ENCODE measurements at places on chromosomes 13 and 19.
A peak's percentile ranks its signal among the peaks of the same experiment; 100 is the strongest.

- DNase-seq: no peak
Measured at GRCh38 chr19:41324231-41324702, 14.3 kb downstream of the CCDC97 start.

GRCh38 chr19:54422136-54422535 is 6.9 kb downstream of the TTYH1 start:
- no peak for DNase-seq

GRCh38 chr19:34984287-34984686 is 15.8 kb upstream of the GRAMD1A start:
- DNase-seq: no peak

DNA sequence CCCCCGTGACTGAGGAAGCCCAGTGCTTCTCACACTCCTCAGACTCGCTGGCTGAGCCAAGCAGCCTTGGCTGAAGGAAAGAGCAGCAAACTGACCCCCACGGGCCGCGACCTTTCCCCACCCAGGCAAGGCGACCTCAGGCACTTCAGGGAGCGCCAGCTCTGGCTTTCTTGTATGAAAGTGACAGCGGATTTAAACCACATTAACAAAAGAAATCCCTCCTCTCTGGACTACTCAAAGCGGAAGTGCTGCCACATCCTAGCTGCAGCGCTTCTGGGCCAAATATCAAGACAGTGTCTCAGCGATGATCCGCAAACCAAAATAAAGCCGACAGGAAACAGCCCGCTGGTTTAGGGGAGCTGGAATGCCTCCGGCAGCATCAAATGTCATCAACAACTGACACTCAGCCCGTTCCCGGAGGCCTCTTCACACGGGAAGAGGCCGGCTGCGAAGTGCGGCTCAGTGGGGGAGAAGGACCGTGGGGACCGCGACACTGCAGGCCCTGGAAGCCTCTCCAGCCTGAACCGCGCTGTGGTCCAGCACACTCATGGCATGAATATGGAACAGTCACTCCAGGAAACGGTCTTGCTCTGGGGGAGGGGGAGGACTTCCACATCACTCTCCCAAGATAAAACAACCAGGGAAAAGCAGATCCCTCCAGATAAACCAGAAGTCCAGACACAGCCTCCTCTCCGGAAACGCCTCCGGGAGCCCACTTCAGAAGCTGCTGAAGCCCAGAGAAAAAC is 1.4 kb downstream of the RASA3 start:
- DNase-seq: no peak

GRCh38 chr13:101614491-101614890 is 162.0 kb downstream of the ITGBL1 start:
- no peak for DNase-seq

GRCh38 chr13:89832827-89833226 is 1514.7 kb upstream of the MIR17HG start:
- DNase-seq: no peak

GRCh38 chr19:50147462-50148423 is 15.3 kb downstream of the IZUMO2 start:
- peak; percentile 67 for DNase-seq

- peak; percentile 99 for DNase-seq
Measured at GRCh38 chr19:8513687-8514504, at the start of gene ZNF414. TSS of gene ZNF414 (minus strand) at chr19:8514167. CDS start at chr19:8514046, 121 bp downstream.

DNA sequence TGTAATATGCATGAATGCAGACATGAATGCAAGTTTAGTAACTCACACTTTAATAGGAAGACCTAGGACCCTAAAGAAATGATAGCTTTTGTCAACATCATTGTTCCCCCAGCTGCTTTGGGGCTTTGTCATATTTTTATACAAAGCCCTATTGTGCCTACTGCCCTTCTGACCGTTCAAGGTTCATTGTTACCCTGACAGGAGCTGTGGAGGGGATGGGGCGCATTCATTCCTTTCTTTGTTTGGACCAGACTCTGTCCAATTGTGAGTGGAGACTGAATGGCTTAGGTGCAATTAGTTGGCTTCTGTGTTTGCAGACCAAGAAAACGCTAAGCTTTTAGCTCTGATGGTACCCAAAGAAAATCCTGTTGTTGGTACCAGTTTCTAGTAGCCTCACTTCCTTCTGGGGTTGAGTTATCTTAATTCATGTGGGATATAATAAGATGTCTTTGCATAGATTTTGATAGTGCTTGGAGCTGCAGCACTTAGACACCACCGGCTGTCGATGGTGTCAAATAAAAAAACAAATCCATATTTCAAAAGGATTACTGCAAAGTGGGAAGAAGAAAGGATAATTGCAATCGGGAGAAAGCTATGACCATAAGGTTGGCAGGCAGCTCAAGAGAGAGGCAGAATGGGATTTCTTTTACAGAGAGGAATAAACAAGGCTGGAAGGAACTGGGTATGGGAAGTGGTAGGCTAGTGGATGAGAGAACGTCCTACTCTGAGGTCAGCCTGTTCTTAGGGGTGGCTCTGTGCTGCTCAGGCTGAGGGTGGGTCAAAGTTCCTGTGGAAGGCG is 133.9 kb upstream of the TMTC4 start:
- DNase-seq: no peak

- DNase-seq: no peak
Measured at GRCh38 chr13:74825152-74825937, 656.6 kb downstream of the TBC1D4 start.

GRCh38 chr19:8054169-8054568 is 1.6 kb downstream of the CCL25 start:
- no peak for DNase-seq

DNA sequence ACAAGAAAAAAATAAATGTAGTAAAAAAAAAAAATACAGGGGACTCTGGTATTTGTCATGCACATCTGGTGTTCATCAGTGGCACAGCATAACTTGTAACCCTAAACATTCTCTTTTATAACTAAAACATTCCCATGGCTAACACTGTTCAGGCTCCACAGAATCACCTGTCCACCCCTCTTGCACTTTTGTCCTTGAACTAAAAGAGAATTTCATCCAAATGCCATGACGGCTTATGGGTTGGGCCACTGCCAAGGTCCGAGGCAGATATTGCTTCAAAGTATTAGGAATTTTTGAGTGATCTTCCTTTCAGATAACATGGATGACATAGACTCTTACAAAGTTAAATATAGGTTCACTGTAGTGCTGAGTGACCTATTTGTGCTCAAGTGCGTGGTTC is 25.7 kb upstream of the SERP2 start:
- no peak for DNase-seq

GRCh38 chr13:100533588-100534041 is 55.0 kb downstream of the GGACT start:
- DNase-seq: no peak

GRCh38 chr13:69180034-69180433 is 927.6 kb upstream of the ATXN8OS start:
- no peak for DNase-seq

- peak; percentile 98 for DNase-seq
Measured at GRCh38 chr19:11435057-11435832, at the start of the genes ODAD3 and PRKCSH. TSS of gene ODAD3 (minus strand) at chr19:11435121. CDS start at chr19:11435016, 105 bp downstream. TSS of gene PRKCSH (plus strand) at chr19:11435635. CDS start at chr19:11436118, 483 bp downstream.

DNA sequence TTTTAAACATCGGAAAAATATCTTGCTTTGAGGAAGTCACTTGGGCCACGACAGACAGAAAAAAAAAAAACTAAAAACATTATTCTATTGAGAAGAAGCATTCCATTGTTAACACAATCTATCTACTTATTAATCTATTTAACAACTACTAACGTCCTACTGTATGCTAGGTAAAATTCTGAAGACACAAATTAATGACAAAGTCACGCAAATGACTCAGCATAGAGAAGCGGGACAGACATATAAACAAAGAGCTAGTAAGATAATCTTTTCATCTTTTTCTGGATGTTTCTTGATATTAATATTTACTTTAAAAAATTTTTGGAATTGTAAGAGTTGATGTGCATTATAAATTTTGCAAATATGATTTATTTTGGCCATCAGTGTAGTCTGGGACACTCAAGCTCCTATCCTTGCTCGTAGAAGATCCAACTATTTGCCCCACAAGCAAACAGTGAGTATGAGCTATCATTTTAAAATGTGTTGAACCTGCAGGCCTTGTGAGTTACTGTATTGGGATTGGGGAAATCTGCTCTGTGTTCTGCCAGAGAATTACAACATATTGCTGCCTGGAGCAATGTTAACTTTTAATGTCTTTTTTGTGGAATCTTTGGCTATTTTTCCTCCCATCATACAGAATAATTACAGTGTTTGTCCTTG is 109.1 kb downstream of the PCDH9 start:
- no peak for DNase-seq

GRCh38 chr13:66357463-66357862 is 872.7 kb downstream of the PCDH9 start:
- DNase-seq: no peak

DNA sequence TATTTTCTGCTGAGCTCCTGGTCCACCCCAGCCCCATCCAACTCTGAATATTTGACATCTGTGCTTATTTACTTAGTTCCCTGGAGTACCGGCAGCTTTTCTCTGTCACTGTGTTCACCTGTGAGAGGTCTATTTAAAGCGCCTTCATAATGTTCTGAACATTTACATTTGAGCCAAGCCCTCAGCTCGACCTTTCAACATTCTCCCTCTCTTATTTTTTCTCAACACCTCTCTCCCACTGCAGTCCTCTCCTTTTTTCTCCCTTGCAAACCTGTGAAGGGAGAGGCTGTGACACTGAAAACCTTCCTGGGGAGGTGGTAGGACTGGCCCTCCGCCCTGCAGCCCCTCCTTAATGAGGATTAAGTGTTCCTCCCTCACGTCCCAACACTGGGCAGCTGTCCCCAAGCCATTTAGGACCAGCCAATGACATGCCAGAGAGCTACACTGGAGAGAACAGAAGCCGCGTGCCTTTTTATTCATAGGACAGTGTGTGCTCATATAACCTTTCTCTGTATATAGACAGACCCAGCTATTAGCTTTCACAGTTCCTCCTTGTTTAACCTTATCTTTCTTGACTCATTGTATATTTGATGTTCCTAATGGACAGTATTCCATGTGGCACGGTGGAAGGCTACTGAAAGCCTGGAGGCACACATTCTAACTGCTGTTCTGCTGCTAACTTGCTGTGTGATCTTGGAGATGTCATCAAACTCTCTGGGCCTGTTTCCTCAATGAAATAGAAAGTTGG is 134.8 kb downstream of the NUFIP1 start:
- no peak for DNase-seq

GRCh38 chr13:46996316-46997030 is 99.6 kb upstream of the HTR2A start:
- no peak for DNase-seq

DNA sequence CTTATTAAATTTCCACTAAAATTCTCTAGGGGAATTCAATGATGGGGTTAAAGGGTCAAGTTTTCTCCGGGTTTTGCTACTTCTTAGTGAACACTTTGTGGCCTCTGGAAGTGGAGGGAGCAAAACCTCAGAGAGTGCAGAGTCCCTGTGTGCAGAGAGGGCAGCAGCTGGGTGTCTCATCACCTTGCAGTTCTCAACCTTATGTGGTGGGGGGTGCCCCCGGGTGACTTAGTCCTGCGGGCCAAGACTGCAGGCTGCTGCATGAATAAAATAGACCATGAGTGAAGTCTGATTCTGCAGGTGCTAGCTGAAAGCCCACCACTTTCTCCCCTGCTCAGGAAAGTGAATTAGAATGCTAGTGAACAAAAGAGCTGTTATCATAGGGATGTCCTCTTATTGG is 191.6 kb downstream of the DLEU7 start:
- no peak for DNase-seq

DNA sequence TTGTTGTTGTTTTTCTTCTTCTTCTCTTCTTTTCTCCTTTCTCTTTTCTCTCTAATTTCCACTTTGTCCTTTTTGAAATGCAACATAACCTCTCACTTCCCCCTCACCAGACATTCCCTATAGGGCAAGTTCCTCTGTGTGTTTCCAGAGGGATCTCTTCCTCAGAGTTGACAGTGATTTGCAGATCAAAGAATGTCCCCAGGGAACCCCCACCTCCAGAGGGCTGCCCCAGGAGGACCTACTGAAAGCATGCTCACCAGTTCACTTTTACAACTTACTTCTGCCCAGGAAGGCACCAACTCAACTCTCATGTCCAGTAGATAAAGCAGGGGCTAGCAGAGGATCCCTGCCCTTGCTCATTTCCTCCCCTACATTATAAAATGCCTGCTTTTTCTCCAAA is 1648.0 kb downstream of the PCDH9 start:
- no peak for DNase-seq

DNA sequence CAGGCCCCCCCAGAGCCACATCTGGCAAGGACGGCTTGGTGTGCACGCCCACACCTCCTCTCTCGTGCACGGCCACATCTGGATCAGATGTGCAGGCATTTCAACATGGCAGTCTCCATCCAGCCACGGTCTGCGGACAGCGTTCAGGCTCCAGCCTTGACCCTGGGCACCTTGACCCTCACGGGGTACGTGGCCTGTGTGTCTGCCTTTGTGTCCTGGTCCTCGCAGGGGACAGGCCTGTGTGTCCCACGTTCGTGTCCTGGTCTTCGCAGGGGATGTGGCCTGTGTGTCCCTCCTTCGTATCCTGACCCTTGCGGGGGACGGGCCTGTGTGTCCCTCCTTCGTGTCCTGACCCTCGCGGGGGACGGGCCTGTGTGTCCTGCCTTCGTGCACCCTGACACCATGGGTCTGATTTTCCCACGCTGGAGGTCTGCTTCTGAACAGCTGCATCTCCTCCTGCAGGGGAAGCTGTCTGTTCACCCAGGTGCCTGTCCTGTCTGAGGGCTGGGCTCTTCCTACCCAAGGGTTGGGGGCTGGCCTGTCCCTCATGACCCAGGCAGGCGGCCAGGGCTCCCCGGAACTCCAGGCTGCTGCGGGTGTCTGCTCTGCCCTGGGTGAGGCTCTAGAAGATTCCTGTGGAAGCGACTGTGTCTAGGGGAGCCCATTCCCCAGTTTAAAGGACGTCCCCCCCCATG is 25.3 kb downstream of the RASA3 start:
- no peak for DNase-seq

GRCh38 chr13:71828117-71828516 is 38.9 kb downstream of the DACH1 start:
- DNase-seq: no peak

DNA sequence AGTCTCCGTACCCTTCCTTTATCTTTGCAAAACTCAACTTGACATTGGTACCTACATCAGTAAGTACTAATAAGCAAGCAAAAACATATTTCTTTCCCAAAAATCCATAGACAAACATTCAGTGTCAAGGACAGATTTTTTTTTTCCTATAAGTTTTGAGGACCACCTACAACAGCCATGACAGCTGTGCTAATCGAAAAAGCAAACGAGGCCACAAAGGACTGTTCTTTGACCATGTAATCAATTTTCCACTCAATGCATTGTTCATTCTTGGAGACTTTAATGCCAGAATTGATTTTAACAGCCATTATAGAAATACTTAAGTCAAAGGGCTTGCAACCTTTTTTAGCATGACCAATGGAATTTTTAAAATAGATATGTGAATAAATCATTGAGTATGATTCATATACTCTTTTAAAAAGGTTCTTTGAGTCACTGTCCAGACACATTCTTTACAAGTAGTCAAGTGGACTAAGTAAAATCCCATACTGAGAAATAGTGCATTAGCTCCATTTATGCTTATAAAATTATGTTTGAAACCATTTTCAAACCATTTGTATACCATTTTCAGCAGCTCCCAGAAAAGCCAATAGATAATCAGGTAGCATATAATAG is 323.9 kb downstream of the MZT1 start:
- no peak for DNase-seq
